Kidney (tissue), 22 donors: ENCODE measurements at places on chromosomes 11 and 22. TPM values are rescaled to one million over a fixed set of nuclear protein-coding genes. Genes with fewer than 3 reads are reported as not detected.

Gene UBQLN3
- 0.35 TPM for total RNA-seq

Gene MUC15
- 10.1 TPM for total RNA-seq

Gene SMTNL1
- total RNA-seq, result not detected

Gene OR10A2
- total RNA-seq, result not detected

Gene CRYAB
- 1,312 TPM for total RNA-seq

Gene AMPD3
- 16.5 TPM for total RNA-seq

Gene ZC3H7B
- total RNA-seq, result 68.6 TPM

Gene GRIA4
- total RNA-seq, result not detected

Gene FIBIN
- 85.4 TPM for total RNA-seq

Gene SAA2
- total RNA-seq, result 82.0 TPM

Gene VPS11
- 40.8 TPM for total RNA-seq

Gene C11orf91
- total RNA-seq, result not detected

Gene CTNND1
- total RNA-seq, result 272 TPM

Gene GVQW3
- 3.4 TPM for total RNA-seq

Gene EFCAB6
- total RNA-seq, result 11.8 TPM

Gene SWAP70
- total RNA-seq, result 61.0 TPM

Gene CLDN5
- 48.4 TPM for total RNA-seq

Gene C22orf42
- total RNA-seq, result not detected

Gene C1QTNF5
- total RNA-seq, result 42.8 TPM

Gene CRYBB3
- not detected for total RNA-seq

Gene RCOR2
- 0.76 TPM for total RNA-seq

Gene NCF4
- total RNA-seq, result 19.4 TPM

Gene FOSL1
- 3.2 TPM for total RNA-seq

Gene PDE3B
- 7.4 TPM for total RNA-seq

Gene ACTN3
- total RNA-seq, result 0.16 TPM

Gene UPB1
- 1.0 TPM for total RNA-seq

Gene MFRP
- not detected for total RNA-seq

Gene GAL
- 0.31 TPM for total RNA-seq

Gene INSC
- 0.41 TPM for total RNA-seq

Gene MS4A8
- total RNA-seq, result not detected

Gene TEX54
- not detected for total RNA-seq

Gene C11orf87
- not detected for total RNA-seq

Gene SLC22A8
- 0.41 TPM for total RNA-seq

Gene C2CD3
- total RNA-seq, result 28.7 TPM

Gene KCTD21
- 7.9 TPM for total RNA-seq

Gene OR8G5
- not detected for total RNA-seq

Gene FAT3
- total RNA-seq, result 2.6 TPM

Gene C11orf42
- not detected for total RNA-seq

Gene PKDREJ
- 0.06 TPM for total RNA-seq

Gene CNTF
- 1.2 TPM for total RNA-seq

Gene OR56A1
- 0.03 TPM for total RNA-seq

Gene GNAZ
- 5.7 TPM for total RNA-seq
